ENCODE measurements at places on chromosomes 12 and 14.

DNA sequence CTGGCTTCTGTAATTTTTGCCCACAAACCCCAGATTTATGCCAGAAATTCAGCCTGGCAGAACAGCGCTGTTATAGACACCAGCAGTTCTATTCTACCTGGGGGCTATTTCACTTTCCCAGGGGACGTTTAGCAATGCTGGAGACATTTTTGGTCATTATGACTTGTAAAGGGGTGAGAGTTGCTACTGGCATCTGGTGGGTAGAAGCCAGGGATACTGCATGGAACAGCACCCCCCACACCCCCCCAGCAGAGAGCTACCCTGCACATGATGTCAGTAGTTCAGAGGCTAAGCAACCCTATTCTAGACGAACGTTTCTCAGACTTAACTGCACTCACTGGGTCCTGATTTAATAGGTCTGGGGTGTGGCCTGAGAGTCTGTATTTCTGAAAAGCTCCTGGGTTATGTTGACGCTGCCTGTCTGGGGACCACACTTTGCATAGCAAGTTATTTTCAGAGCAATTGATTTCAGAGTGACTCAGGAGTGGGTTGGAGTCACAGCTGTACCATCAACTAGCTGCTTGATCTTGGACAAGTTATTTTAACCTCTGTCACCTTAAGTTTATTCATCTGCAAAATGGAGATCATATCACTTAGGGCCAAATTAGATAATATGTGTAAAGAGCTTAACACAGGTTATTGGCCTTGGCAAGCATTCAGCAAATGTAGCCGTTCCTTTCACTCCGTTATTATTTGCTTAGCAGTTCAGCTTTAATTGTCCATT lies 48.5 kb downstream of the CHST11 start:
- no peak for DNase-seq

GRCh38 chr12:92140156-92140555 lies 5.5 kb downstream of the BTG1 start:
- DNase-seq = no peak

GRCh38 chr12:105858981-105859710 lies 279.6 kb downstream of the NUAK1 start:
- DNase-seq = no peak

DNA sequence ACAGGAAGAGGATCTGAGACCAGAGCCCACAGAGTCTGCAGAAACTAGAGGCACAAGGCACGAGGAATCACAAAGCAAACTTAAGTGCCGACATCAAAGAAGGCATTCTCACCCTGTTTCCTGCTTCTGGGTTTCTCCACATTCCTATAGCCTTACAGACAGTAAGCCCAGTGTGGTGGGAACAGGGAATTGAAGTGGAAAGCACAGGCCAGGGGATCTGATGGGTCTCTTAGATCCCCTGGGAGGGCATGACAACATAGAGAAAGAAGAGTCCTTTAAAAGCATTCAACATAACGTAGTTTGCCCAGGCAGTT lies 75.6 kb upstream of the FRMD6 start:
- DNase-seq = no peak

DNA sequence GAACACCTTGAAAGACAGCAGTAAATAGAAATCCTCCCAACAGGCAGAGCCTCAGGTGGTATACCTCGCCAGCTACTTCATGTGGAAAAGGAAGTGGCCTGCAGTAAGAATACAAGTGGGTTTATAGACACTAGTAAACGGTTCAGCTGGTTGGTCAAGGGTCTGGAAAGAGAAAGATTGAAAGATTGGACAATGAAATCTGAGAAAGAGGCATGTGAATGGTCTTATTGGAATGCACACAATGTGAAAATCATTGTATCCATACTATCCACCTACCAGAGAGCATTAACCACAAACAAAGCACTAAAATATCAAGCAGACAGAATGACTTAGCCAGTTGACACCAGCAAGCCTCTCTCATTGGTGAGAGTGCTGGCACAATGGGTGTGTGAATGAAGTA lies 98.2 kb downstream of the SSPN start:
- no peak for DNase-seq

DNA sequence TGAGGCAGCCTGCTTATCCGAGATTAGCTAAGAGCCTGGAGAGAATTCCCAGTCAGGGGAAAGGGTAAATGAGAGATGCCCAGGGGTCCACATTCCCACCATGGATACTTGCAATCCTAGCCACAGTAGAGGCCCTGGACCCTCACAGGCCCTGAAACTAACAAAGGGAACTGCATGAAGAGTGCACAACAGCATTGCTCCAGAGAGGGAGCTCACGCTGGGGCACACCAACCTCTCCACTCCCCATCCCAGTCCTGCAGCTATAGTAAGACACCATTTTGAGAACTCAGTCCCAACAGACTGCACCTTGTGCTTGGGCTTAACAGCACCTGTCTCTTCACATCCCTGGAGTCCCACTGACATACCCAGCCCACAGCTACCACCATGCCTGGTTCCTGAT lies 30.5 kb downstream of the CEP83 start:
- DNase-seq = no peak
